ENCODE measurements at places on chromosomes 6 and 20.

- DNase-seq = no peak
These were observed 4.2 kb downstream of the SCML4 start for GRCh38 chr6:107819964-107820337.

DNA sequence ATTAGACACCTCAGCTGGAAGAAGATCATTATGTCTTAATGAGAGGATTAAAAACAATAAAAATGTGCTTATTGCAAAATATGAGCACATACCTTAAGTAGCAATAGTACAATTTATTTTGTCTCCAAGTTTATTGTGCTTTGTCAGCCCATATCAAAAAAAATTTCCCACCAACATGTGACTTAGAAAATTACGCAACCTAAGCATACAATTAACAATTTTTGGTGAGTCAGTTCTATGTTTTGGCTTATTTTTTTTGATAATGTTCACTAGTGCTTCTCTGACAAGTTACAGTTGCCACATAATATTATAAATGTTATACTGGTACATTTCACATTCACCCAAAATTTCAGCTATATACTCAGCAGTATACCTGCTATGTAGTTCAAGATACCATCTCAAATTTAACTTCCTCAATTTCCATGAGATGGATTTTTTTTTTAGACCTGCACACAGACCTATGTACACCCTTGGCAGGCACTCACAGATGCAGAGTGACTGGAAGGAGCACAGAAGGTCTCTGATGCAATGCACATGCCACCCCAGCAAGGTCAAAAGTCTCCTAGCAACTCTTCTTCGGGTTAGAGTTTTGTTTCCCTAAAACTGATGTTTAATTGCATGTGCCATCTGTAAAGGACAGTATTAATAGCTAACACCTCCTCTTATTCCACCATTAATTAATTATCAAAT lies 112.4 kb downstream of the PRKN start:
- DNase-seq = no peak

DNA sequence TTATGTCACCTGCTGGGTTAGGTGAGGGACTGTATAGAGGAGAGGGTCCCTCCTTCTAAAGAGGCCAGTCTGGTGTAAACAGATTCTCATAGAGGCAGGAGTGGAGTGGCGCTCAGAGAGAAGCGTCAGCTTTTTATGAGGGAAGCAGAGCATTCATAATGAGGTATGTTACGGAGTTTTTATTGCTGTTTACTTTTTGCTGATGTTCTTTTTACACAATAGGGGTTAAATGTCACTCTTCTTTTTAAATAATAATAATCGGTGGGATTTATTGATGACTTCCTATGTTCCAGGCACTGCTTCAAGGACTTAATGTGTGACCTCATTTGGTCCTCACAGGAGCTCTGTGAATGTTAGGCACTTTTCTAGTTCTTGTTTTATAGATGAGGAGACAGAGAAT lies 79.9 kb downstream of the L3MBTL3 start:
- peak; percentile 20 for DNase-seq

DNA sequence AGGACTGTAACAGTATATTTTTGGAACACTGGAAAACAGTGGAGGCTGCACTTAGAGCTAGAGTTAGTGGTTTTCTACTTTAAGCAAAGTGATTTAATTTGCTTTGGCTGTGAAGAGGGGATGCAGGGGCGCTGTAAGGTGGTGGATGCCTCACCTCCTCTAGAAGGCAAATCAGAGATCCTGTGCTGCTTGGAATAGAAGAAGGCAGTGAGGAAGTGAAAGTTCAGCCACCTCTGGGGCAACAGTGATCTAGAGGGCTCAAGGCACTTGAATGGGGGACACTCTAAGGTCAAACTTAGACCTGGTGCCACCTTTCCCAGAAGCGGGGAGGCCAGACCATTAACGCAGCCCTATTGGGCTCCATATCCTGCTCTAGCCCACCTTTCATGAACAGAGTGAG lies 19.0 kb upstream of the SNRPB2 start:
- no peak for DNase-seq

DNA sequence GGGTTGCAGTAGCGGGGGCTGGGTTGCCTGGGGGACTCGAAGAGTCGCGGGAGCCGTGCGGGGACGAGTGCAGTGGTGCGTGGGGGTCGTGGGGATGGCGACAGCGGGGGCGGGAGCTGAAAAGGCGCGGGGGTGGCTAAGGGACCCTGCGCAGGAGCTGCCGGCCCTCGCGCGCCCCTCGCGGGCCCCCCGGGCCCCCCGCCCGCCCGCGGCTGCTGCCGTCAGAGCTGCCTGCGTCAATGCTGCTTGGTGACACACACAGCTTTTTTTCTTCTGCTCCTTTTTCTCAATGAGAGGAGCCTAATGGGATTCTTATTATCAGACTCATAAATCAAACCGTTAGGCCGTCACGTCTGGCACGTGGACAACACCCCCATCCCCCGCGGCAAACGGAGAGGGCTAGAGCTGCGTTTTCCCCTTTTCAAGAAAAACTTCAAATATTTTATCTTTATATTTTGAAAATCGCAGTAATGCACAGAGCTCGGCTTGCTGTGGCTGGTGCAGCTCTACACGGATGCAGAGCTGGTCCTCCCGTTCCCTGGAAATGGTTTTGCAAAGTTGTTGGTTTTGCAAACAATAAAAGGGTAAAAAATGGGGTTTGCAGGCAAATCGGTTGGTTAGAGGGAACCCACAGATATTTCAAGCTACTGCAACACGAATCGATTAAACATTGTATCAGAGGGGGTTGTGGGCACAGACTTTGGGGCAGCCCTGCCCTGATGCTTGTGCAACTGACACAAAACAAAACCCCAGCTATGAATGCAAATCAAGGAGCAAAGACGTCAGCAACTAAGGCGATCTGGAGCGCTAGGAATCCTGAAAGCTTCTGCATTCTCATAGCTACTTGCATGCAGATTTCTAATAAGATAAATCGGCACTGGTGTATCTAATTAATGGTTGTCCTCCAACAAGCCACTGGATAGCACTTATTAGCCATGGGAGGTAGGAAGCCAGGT lies 161.4 kb downstream of the TBXT start:
- DNase-seq = peak; percentile 14

DNA sequence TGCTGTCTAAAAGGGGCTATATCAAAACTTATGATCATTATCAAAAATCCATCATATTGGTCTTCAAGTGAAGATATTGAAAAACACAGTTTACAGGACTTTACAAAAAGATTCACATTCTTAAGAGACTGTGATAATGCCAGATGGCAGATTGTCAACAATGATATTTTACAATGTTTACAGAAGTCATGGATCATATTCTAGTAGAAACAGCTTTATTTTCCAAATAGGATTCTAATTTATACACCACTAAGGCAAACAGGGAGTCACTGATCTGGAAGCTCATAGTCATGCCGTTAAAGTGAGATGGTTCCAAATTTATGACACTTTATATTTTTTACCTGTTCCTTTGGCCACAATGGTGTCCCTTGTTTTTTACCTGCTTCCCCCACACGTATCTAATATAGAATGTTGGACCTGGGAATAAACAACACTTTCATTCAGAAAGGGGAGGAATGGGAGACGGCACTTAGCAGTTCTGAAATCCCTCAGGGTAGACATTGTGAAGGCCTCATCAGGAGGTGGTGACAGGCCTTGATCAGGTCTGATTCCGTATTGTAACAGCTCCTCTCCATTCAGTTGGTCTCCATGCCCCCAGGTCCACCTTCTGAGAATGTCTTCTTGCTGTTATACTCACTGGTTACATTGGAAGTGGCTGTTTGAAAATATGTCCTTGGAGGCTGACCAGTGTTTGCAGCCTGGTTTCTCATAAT lies 228.6 kb downstream of the ADGB start:
- no peak for DNase-seq

GRCh38 chr6:169487579-169488436 lies 214.0 kb downstream of the WDR27 start:
- no peak for DNase-seq

DNA sequence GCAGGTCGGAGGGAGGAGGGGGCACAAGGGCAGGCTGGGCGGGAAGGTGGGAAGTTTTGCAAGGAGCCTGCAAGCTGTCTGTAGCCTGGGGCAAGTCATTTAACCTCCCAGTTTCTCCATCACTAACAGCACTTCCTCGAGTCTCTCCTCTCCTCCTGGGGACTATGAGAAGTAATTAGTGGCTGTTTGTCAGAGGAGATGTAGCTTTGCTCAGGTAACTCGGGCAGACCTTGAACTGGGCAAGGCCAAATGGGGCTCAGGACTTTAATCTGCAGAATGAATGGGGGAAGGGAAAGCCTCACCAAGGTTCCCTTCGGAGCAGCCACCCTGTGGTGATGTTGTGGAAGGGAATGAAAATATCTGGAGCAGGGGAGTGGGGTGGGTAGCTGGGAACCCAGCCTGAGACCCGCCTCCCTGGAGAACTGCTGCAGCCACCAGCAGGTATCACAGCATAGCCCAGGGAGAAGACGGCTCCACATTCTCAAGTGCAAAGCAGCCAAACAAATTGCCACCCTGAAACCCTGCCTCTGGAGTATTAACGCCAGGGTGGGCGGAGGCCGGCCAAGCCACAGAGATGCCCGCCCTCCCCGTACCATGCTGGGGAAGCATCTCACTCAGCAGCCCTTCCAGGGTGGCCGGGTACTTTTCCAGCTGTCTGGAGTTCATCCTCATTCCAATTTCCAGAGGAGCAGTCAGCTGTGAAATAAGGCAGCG lies 6.1 kb upstream of the LEMD2 start:
- DNase-seq = peak; percentile 59

GRCh38 chr20:44166477-44166876 lies 20.5 kb downstream of the JPH2 start:
- DNase-seq = no peak

GRCh38 chr6:167941822-167942221 lies 55.6 kb upstream of the KIF25 start:
- DNase-seq = no peak

DNA sequence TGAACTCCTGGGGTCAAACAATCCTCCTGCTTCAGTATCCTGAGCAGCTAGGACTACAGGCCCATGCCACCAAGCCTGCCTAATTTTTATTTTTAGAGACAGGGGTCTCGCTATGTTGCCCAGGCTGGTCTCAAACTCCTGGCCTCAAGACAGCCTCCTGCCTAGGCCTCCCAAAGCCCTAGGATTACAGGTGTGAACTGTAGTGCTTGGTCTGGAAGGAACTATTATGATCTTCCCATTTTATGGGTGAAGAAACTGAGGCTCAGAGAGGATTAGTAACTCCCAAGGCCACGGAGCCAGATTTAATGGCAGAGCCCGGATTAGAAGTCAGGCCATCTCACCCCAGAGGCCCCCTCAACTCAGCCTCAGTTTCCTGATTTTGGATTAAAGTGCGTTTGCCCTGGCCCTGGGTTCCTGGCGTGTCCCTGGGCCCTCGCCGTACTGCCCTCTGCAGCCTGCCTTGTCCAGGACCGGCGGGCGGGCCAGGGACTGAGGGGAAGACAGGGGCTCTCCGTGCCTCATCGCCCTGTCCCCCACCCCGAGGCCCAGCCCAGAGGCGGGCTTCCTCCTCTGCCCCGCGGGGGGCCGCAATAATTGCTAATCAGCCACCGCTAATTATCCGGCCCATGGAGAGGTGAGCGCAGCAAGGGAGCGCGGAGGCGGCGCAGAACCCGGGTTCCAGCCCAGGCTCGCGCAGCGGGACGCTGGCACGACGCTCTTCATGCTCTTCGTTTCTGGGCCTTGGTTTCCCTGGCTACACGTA lies 34.9 kb downstream of the CD40 start:
- DNase-seq = no peak

GRCh38 chr6:169802790-169803189 lies 51.4 kb downstream of the ERMARD start:
- no peak for DNase-seq

DNA sequence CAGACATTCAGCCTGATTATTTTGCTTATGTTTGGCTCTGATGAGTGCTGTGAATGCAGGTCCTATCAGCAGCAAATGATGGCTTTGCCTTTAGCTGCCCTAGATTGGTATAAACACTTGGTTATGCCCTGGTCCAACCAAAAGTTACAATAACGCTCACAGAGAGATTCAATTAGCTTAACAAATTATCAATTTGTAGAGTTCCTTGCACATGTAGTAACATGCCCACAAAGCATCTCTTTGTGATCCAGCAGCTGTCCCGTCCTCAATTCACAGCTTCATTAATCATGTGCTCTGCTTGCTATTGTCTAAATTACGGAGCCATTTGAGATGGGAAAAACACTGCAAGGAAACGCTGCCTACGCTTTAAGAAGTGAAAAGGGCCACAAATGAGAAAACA lies 457.9 kb downstream of the HDGFL1 start:
- DNase-seq = peak; percentile 24

- peak; percentile 80 for DNase-seq
These were observed at the start of gene SAMD10 for GRCh38 chr20:63979557-63980316. Gene SAMD10 (minus strand): TSS chr20:63979642. CDS start chr20:63979467, 175 bp downstream.

All from DMS79 treated with DMSO at 0.1 percent for 48 hours (cell line).